ENCODE measurements at places on chromosomes 5 and 9.

DNA sequence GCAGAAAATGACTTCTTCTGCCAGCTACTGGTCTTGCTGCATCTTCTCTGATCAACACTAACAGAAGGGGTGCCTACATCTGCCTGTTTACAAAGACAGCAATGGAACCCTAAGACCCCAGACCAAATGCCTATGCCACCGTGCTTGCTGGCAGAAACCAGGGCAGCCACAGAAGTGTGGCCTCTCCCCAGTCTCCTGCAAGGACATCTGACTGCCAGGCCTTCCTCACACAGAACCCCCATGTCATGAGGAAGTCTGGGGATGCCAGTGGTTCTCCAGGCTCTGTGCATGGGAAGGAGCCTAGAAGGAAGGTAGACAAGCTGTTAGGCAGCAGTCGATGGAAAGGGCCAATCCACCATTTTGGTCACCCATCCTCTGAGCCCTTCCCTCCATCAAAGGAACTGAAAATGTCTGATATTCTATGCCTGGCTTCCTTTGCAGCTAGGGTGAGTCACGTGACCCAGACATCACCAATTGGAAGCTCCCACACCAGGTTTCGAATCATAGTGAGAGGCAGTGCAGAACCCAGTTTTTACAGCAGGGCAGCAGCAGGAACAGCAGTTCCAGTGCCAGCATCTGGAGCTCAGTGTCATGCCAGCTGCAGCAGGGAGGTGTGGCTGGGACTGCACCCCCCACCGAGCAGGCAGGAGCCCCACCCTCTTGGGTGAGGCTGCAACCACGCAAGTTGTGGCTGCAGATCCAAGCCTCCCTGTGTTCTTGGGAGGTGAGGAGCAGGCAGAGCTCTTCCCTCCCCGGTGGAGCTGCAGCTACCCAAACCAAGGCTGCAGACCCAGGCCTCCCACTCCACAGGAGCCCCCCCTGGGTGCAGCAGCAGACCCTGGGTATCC lies 123.4 kb downstream of the OLFM1 start:
- DNase-seq: no peak

GRCh38 chr5:53397845-53398244 lies 82.6 kb upstream of the FST start:
- DNase-seq: no peak

DNA sequence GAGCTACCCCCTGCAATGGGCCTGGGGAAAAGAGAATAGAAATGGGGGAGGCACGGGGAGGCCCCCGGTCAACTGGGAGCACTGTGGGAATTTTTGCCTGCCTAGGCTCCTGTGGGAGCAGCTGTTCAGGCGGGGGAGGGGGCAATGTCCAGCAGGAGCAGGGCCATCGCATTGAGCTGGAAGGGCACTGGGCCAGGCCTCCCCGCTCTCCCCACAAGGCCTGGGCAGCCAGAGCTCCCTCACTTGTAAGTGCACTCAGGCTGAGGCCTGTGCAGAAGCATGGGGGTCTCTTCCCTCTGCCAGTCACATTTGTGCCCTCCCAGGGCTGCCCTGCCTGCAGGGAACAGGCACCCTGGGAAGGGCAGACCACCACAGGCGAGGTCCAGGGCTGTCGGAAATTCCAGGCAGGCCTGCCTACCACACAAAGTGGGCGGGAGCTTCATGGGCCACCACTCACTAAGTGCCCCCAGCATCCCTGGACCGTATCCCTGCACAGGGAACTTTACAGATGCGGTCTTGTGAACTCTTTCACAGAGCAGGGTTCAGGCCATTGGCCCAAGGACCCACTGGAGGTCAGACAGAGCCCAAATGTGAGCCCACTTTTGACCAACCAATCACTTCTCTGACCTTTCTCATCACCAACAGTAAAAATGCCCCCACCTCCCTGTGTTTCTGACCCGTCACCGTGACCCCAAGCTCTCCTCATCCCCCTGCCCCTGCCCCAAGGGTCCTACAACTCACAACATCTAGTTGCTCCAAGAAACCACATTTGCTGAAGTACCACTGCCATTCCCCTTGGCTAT lies 1.0 kb upstream of the CFAP157 start:
- DNase-seq: no peak

DNA sequence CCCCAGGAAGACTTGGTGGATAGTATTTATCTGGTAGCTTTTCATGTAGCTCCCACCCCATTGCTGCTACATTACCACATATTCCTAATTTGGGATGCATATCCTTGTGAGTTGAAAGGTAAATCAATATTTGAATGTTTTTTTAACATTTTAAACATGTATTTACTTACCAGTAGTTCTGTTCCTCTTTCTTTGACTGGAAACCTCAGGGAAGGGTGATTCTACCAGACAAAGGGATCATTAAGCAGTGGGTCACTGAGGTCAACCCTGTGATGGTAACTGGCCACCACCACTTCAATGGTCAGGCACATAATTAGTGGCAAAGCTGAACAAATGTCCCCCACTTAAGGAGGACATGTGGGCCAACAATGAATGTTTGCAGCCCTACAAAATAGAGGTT lies 27.2 kb upstream of the KLF9 start:
- DNase-seq: no peak

DNA sequence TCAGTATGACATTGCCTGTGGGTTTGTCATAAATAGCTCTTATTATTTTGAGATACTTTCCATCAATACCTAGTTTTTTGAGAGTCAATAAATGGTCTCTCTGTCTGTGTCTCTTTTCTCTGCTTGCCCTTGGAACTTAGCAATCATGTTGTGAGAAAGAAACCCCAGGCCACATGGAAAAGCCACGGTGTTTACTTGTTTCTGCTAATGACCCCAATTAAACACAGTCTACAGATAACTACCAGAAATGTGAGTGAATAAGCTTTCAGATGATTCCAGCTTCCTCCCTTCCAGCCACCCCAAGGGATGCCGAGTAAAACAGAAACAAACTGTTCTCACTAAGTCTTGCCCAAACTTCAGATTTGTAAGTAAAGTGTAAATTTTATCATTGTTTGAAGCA lies 584.9 kb downstream of the MAT2B start:
- no peak for DNase-seq

GRCh38 chr9:96430377-96430776 lies 12.2 kb upstream of the ZNF367 start:
- DNase-seq: no peak

- no peak for DNase-seq
These were observed 128.5 kb upstream of the LPCAT1 start for GRCh38 chr5:1651971-1652872.

DNA sequence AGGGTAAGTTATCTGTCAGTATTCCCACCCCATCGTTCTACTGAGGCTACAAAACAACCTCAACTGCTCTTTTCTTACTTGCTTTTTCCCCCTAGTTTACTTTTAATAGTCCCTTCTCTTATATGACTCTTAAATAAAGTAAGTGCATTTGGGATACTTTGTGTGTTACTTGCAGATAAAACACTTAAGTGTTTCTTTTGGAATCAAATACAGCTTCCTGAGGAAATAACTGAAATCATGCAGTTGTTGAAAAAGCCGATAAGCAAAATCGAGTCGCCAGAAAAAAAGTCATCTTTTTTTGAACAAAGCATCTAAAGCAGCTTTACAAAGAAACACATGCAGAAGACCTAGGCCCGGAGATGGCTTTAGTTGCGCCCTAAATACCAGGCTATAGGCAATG lies 53.5 kb upstream of the EPB41L4A start:
- no peak for DNase-seq

DNA sequence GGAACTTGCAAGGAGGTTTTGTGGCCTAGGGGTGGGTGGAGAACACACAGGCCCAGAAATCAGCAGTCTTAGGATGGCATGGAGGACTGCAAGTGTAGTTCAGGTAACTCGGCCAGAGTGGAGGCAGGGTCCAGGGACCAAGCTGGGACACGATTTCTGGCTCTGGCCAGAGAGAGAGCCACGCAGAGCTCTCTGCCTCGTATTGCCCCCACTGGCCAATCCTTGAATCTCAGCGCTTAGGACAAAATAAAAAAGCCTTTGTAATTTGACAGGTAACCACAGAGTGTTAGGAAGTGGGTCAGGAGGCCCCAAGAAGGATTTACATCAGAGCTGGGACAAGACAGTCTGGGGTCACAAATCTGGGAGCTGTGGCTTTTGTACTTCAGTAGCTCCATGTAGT lies 11.7 kb downstream of the MAP3K1 start:
- no peak for DNase-seq

DNA sequence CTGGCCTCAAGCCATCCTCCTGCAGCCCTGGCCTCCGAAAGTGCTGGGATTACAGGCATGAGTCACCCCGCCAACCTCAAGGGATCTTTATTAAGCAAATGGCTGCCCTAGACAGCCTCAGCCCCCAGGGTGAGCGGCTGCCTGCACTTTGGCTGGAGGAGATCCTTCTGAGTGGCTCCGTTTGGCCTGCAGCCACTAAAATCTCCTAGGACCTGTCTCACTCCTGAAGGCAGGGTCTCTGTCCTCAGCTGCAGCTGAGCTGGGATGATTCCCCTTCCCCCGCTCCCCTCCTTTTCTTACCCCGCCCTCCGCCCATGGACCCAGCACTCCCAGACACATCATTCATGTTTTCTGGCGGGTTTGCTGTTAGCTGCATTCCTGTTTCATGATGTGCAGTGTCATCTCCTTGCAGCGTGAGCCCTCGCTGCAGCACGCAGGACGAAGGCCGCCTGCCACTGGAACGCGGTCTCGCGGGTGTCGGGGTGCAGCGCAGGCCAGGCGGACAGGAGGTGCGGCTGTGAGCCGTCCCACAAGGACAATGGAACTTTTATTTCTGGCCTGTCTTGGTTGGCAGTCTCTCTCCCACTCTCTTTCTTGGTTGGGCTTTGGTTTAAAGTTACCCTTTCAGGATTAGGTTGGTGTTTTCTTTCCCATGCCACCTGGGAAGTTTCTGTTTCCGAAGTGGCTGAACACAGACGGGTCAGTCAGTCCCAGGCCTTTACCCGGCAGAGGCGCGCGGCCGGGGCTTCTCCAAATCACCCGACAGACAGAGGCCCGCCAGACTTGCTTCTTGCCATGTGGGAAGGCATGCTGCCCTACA lies 137.1 kb downstream of the FOXD1 start:
- no peak for DNase-seq

GRCh38 chr9:13163946-13164345 lies 115.5 kb downstream of the MPDZ start:
- no peak for DNase-seq

DNA sequence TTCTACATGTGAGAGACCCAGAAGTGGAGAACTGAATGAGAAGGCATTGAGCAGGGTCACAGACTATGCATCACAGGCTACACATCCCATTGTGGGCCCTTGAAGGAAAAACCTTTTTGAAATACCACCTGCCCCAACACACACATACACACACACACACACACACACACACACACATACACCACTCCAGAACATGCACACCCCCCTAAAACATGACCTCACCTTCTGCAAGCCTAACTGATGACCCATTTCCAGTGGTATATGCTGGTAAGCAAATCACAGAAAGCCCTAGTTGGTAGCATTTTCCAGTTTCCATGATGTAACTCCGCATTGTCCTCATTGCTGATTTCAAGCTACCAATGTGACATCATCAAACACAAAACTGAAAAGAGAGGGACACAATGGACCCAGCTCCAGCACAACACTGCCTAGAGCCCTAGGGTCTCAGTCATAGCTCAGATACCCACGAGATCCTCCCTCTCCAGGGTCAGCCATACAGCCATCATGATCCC lies 36.4 kb downstream of the THBS4 start:
- DNase-seq: no peak

- no peak for DNase-seq
These were observed 5.6 kb upstream of the IL7R start for GRCh38 chr5:35850967-35851680.

- DNase-seq: peak; percentile 59
These were observed 155.6 kb downstream of the ARHGAP26 start for GRCh38 chr5:142925795-142926194.

- no peak for DNase-seq
These were observed 2.1 kb downstream of the RNF145 start for GRCh38 chr5:159207222-159207685.

DNA sequence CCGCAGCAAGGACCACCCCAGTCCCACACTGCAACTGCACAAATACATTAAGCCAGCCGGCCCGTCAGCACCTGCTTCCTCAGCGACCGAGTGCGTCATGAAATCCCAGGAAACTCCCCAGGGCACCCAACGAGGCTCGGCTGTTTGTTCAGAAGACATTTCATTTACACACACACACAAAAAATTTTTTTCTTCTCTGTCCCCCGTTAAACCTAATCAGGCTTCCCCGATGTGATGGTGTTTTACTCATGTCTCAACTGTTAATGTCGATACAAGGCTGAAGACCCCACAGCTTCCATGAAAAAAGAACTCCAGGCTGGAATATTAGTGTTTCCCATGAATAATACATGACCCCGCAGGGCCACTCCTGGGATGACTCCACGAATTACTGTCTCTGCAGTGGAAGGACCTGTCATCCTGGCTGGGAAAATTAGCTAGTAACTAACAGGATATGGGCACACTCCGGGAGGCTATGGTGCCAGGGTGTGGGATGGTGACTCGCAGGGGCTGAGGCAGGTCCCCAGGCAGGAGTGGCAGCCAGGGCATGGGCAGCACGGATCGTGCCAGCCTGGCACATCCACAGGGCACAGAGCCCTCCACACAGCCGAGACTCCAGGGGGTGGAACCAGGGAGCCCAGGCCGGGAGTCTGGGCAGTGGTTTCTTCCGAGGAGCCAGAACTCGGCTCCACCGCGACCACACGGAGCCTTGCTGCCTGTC lies 102.4 kb downstream of the VAV2 start:
- no peak for DNase-seq

- DNase-seq: no peak
These were observed 23.7 kb downstream of the IDNK start for GRCh38 chr9:83646500-83647239.

DNA sequence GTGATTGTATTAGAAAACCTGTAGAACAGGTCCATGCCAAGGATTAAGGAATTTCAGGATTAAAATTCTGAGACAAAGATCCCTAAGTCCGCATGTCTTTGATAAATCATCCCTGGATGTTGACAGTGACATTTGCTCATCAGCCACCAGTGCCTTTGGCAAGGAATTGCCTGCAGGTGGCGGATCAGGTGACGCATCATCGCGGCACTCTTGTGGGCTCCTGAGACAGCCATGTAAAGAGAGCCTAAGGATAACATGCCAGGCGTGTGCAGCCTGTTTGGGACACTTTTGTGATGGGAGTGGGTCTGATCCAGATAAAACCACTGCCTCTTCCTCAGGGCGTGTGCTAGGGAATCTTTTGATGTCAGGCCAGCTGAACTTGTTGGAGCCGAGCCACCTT lies 40.6 kb downstream of the ADCY2 start:
- DNase-seq: no peak

GRCh38 chr5:180832638-180833068 lies 28.4 kb downstream of the ZFP62 start:
- no peak for DNase-seq

DNA sequence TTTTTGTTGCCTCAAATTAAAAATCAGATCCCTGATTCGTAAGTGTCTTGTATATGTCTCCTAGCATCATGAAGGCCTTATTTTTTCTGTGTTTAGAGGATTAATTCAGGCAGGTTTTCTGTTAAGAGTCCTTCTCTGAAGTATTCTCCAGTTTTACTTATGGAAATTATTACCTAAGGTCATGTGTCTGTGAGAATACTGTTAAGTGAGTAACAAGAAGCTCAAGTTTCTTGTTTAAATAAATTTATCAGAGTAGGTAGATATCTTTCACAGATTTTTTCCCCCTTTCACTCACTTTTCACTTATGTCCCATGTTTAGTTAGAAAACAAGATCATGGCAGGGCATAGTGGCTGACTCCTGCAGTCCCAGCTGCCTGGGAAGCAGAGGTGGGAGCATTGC lies 233.6 kb downstream of the KDM4C start:
- no peak for DNase-seq

- no peak for DNase-seq
These were observed 217.9 kb downstream of the EPB41L4A start for GRCh38 chr5:112201141-112201540.

All from AG09319 (cell line).